Left ventricle myocardium superior (tissue), 1 donor: ENCODE measurements at places on chromosomes 16 and 17. TPM values are rescaled to one million over a fixed set of nuclear protein-coding genes. Genes with fewer than 3 reads are reported as not detected.
A peak's percentile ranks its signal among the peaks of the same experiment; 100 is the strongest.

Gene EPN3
- 33.4 TPM for total RNA-seq

Gene TMEM88
- total RNA-seq: 32.6 TPM

DNA sequence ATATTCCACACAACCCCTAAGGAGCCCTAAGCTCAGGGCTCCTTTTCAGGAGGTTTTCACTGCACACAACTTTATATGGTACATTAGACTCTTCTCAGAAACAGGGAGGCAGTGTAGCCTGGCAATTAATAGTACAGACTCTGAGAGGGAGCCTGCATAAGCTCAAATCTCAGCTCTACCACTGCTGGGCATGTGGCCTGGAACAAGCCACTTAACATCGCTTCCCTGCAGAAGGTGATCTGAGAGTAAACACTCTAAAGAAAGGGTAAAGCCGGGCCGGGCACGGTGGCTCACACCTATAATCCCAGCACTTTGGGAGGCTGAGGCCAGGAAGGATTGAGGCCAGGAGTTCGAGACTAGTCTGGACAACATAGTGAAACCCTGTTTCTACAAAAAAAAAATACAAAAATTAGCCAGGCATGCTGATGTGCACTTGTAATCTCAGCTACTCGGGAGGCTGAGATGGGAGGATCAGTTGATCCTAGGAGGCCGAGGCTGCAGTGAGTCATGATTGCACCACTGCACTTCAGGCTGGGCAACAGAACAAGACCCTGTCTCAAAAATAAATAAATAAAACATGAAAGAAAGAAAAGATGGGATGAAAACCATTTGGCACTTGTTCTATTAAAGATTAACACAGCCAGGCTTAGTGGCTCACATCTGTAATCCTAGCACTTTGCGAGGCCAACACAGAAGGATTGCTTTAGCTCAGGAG, 70.7 kb upstream of the DNAJA2 start:
- peak; percentile 43 for DNase-seq

DNA sequence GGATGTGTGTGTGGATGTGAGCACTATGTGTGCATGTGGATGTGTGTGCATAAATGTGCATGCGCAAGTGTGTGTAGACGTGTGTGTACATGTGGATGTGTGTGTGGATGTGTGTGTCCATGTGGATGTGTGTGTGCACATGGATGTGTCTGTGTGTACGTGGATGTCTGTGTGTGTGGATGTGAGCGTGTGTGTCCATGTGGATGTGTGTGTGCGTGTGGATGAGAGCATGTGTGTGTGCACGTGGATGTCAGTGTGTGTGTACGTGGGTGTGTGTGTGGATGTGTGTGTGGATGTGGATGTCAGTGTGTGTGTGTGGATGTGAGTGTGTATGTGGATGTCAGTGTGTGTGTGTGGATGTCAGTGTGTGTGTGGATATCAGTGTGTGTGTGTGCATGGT, 63.6 kb upstream of the DOC2B start:
- DNase-seq: peak; percentile 5

DNA sequence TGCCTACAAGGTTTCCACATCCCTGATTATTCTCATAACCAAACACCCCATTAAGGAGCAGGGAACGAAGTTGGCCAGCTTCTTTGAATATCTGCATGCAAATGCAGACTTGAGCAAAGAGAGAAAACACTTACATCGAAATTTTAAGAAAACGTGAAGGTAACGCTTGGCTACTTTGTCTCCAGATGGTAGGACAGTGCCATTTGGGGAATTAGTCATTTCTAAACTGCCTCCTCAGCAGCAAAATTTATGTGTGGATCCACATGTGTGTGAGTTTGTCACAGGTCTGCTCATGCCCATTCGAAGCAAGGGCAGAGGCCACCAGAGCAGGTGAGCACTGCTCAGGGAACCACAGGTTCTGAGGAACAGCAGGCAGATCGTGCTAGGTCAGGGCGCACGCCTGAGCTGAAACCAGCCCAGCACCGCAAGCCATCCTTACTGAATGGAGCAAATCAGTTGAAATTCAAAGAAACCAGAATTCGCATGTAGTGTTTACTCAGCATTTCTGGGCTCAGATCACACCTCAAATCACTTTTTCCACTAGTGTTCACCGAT, 80.1 kb downstream of the SOCS1 start:
- DNase-seq: no peak

GRCh38 chr16:21339941-21340340, 61.9 kb upstream of the CRYM start:
- DNase-seq: no peak

GRCh38 chr17:33438578-33438977, 145.5 kb upstream of the ASIC2 start:
- no peak for DNase-seq

GRCh38 chr17:70896843-70897242, 727.5 kb downstream of the KCNJ2 start:
- DNase-seq: no peak

- peak; percentile 60 for DNase-seq
These were observed 164.0 kb downstream of the LAT start for GRCh38 chr16:29148867-29149272.
